Suprapubic skin (tissue), 4 donors: ENCODE measurements at places on chromosomes 4 and X.

GRCh38 chr4:118941799-118942198 is 53.1 kb downstream of the SYNPO2 start:
- no peak for DNase-seq

DNA sequence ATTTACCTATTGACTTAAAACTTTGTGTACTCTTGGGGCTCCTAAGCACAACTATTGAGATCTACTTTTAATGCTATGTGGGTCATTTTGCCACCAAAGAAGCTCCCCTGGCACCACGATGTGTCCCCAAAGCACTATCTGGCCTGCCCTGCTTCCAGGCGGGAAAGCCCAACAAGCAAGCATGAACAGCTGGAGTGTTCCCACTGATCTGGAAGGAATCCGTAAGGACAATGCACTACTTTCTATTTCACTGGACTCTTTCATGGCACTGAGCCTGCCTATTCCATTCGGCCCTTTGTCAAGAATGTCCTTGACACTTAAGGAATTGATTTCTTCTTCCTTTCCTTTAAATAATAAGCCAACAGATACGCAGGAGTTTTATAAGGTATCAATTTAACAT is 38.8 kb downstream of the GRIA3 start:
- DNase-seq = no peak

GRCh38 chr4:52311464-52312125 is 260.5 kb downstream of the SPATA18 start:
- no peak for DNase-seq

- DNase-seq = no peak
Measured at GRCh38 chr4:37892641-37893040, 1.8 kb downstream of the TBC1D1 start.

DNA sequence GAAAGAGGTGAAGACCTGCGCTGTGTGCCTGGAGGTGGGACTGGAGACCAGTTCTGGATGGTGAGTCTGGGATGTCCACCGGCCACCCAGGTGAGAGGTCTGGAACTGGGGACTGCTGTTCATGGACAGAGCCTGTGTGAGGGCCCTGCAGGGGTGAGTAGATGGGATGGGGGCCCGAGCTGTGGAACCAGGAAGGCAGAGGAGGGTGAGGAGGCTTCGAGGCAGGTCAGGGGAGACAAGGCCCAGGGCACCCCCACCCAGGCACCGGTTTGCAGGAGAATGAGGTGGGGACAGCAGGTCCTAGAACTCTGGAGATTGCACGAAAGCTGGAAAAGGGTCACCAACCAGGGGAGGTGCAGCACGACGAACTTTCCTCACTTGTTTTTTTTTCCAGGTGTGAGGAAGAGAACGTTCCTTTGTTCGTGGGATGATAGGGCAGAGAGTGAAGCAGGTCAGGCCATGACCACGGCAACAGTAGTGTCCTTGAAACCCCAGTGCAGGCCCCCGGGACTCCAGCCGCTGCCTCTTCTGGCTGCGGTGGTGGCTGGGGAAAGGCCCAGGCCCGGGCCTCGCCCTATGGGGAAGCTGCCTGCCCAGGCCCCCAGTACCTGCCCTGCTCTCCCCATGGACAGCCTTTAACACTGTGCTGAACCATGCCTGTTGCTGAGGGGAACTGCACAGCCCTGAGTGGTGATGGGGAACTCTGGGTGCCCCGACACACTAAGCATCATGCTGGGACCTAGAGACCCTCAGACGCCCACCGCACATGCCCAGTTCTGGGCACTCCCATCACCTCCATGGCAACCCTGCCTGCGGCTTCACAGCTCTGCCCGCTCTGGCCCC is 22.9 kb downstream of the TNIP2 start:
- DNase-seq = no peak

DNA sequence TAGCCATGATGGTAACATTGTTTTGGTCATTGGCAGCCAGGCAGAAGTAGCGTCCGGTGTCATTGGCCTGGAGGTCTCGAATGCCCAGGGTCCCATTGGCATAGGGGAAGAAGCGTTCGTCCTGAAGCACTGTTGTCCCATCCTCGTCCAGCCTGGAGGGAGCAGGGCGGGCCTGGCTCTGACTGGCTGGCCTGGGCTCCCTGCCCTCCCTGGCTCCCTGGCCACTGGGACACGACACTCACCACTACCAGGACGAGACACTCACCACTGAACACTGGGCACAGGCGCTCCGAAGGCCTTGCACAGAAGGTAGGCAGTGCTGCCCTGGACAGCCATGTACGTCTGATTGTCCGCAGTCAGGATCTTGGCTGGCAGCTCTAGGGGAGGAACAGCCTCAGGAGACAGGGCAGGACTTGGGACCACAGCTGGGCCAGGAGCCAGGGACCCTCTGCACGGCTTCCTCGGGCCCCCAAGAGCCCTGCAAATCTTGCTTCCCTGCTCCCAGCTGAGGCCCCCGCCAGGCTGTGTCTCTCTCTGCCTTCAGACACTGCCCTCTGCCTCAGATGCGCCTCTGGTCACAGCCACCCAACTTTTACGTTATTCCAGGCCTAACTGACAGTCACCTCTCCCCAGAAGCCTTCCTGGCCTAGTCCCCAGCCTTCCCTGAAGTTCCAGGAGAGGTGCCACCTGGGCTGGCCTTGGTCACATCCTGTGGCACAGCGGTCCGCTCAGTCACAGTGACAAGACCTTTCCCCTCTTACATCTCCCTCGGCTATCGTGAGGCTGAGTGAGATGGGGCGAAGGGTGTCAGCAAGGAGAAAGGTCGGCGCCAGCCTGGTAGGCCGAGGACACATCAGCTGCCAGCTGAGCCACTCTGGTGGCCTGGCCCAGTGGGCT is 17.1 kb downstream of the L1CAM start:
- DNase-seq = no peak

DNA sequence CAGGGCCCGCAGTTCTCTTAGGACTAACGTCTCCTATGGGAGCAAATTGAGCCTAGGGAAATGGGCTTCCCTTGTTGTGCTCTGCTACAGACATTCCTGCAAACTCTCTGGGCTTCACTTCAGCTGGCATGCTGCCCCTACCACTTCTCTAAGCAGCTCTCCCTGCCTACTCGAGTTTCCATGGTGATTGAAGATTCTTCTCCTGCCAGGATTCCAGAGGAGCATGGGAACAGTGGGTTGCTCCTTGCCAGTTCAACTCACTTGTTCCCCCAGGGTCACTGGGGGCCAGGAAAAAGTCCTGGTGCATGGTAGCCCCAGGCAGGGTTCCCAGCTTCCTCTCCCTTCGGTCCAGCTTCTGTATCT is 21.1 kb upstream of the WDR17 start:
- no peak for DNase-seq

DNA sequence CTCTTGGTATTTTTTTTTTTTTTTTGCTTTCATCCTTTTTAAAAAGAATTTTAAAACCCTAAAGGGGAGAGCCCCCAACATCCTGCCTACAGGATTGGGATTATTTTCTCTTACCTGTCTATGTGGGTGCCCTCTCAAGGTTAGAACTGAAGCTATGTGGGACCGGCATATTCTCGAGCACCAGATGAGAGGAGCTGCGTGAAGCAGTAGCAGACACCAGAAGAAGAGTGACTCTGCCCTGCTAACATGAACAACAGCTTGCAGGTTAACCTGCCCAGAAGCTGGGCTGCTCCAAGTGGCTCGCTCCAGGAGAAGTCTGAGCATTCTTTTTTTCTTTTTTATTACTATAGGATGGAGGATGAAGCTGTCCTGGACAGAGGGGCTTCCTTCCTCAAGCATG is 102.6 kb upstream of the SLC4A4 start:
- no peak for DNase-seq

DNA sequence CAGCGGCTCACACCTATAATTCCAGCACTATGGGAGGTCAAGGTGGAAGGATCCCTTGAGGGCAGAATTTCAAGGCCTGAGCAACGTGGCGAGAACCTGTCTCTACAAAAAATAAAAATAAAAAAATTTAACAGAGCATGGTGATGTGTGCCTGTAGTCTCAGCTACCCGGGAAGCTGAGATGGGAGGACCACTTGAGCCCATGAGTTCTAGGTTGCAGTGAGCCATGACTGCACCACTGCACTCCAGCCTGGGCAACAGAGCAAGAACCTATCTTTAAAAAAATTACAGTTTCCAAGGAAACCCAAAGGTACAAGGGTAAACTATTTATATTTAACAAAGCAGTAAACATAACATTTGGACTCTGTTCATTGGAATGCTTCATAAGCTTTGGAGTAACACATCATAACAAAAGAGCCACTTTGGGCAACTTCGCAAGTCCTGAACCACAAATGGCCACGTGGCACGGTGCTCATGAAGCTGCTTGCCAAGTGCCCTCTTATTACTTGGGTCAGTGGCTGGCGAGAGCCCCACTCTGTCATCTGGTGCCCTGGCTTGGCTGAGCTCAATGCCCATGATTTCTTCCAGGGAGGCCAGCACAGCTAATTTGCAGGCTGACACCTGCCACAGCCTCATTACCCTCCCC is 165.6 kb downstream of the SH3KBP1 start:
- no peak for DNase-seq

DNA sequence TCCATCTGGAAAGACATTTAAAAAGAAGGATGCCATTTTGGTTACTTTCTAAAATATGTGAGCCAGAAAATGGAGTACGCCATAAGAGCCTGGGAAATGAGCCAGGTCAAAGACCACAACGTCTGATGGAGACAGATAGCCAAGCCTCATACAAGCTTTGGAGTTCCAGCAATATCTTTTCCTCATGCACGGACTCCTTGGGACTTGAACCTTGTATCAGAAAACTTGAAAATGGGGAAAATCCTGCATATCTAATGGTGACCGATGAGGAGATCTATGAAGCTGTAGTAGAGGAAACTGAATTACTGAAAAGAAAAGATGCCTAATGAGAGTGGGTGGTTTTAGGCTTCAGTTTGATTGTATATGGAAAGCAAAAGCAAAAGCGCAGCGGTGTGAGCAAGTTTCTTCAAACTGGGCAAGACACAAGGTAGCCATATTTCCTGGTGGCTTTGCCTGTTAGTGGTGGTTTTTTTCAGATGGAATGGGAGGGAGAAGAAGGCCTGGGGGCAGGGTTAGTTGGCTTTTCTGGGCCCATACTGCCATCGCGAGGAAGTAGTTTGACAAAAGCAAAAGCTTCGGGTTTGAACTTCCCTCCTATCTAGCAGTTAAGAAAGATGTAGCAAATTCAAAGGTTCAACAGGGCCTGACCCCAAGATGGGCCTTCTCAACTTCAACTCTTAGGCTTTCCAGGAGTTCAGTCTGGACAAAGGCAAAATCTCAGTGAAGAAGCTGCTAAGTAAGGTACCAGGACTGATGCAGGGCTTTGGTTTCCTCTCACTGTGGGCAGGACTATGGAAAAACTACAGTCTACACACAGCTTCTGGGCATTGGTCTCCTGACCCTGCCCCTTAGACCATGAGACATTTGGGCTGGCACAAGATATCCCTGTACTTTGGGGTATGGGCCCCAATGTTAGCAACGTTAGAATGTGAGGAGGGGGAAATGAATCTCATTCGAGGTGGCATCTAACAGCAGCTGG is 210.0 kb upstream of the STK26 start:
- DNase-seq = no peak

- DNase-seq = no peak
Measured at GRCh38 chr4:185764876-185765275, 47.1 kb downstream of the SORBS2 start.

DNA sequence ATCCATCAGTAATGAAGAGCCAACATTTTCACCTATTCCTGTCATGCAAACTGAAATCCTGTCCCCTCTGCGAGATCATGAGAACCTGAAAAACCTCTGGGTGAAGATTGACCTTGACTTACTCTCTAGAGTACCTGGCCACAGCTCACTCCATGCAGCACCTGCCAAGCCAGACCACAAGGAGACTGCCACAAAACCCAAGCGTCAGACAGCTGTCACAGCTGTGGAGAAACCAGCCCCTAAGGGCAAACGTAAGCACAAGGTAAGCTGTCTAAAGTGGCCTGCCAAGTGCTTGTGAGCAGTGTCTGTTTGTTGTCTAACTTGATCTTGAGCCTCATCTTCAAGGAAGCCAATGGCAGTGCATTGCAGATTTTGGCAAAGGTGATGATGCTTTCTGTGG is 455.9 kb downstream of the AFF2 start:
- DNase-seq = no peak

DNA sequence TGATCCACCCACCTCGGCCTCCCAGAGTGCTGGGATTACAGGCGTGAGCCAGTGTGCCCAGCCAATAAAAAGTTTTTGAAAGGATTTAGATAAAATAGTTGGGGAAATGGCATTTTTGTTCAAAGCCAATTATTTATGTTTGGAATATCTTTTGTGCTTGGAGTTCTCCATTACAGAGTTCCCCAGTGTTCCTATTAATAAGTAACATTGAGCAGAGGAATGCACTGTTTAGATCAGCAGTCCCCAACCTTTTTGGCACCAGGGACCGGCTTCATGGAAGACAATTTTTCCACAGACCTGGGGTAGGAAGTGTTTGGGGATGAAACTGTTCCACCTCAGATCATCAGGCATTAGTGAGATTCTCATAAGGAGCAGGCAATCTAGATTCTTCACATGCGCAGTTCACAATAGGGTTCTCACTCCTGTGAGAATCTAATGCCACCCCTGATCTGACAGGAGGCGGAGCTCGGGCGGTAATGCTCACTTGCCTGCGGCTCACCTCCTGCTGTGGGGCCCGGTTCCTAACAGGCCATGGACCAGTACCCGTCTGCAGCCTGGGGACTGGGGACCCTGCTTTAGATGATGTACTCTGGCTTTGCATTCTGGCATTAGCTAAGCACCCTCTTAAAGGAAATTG is 8.3 kb downstream of the PKD2 start:
- DNase-seq = no peak

DNA sequence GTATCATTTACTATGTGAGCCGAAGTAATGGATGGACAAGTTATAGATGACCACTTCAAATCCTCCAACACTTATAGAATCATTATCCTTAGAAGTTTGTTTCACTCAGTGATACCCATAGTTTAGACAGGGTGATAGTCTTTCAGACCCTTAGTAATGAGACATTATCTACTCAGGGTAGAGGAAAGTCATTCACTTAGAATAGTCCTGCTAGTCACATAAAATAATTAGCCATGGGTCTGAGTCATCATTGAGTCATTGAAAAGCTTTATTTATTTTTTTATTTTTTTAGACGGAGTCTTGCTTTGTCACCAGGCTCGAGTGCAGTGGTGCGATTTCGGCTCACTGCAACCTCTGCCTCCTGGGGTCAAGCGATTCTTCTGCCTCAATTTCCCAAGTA is 321.7 kb upstream of the FSTL5 start:
- DNase-seq = no peak

- DNase-seq = no peak
Measured at GRCh38 chr4:115453416-115453815, 340.0 kb upstream of the NDST4 start.

DNA sequence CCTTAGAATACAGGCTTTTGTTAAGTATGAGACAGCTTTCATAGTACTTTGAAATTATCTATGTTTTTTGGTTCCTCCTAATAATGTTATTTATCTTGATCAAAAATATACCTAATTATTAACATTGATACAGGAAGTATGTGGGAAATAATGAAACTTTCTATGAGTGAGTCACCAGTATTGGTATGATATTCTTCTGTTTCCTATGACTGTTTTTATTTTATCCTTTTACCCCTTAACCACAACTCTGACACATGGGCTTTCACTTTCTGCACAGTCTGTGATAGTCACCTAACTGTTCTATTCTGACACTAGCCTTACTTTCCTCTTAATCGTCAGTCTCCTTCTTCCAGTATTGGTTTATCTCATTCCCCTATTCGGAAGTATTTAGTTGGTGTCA is 4.7 kb downstream of the THAP9 start:
- DNase-seq = no peak

GRCh38 chr4:85591406-85592098 is 116.6 kb downstream of the ARHGAP24 start:
- no peak for DNase-seq
